ENCODE measurements at places on chromosomes 4 and X. TPM values are rescaled to one million over a fixed set of nuclear protein-coding genes. Genes with fewer than 3 reads are reported as not detected.

GPM6B gene
- 2.3 TPM for total RNA-seq

DCK gene
- total RNA-seq: 10.9 TPM

OCIAD2 gene
- total RNA-seq: 4.5 TPM

HPGDS gene
- 4.1 TPM for total RNA-seq

MAGEA10 gene
- not detected for total RNA-seq

TLR1 gene
- 25.4 TPM for total RNA-seq

TLR3 gene
- total RNA-seq: 10.9 TPM

SNX12 gene
- total RNA-seq: 53.6 TPM

XAGE1B gene
- not detected for total RNA-seq

USP51 gene
- total RNA-seq: 1.1 TPM

ARHGEF6 gene
- 84.1 TPM for total RNA-seq

ZNF732 gene
- total RNA-seq: 0.16 TPM

ADH1C gene
- total RNA-seq: 79.9 TPM

CNOT6L gene
- 39.9 TPM for total RNA-seq

PNMA5 gene
- not detected for total RNA-seq

HSFX1 gene
- total RNA-seq: 0.64 TPM

FGFRL1 gene
- 54.1 TPM for total RNA-seq

RAB40A gene
- total RNA-seq: not detected

Measured in mesenteric fat pad (tissue), 1 donor.